ENCODE measurements at places on chromosomes 6 and 20. TPM values are rescaled to one million over a fixed set of nuclear protein-coding genes. Genes with fewer than 3 reads are reported as not detected.

Gene TRIM10
- 5.6 TPM for total RNA-seq

Gene MCM9
- 19.0 TPM for total RNA-seq

Gene ADAM33
- total RNA-seq, result 6.4 TPM

Gene FOXS1
- total RNA-seq, result 0.45 TPM

Gene FAM209B
- total RNA-seq, result not detected

Gene TNFRSF21
- total RNA-seq, result 129 TPM

Gene OR2B6
- total RNA-seq, result not detected

Gene LY6G6F
- not detected for total RNA-seq

Gene SLC17A2
- not detected for total RNA-seq

Gene GABBR1
- total RNA-seq, result 16.7 TPM

Gene IL20RA
- 11.8 TPM for total RNA-seq

Gene CRIP3
- 1.4 TPM for total RNA-seq

Gene COX4I2
- total RNA-seq, result not detected

Gene ISM1
- total RNA-seq, result 0.25 TPM

Gene HUS1B
- 0.95 TPM for total RNA-seq

Gene PPP1R3G
- total RNA-seq, result 1.6 TPM

Gene DEFB124
- not detected for total RNA-seq

Gene RAB23
- 3.6 TPM for total RNA-seq

Gene CLVS2
- total RNA-seq, result 0.06 TPM

Gene TTK
- 5.7 TPM for total RNA-seq

Gene JPH2
- total RNA-seq, result 12.9 TPM

Gene KIF25
- 0.27 TPM for total RNA-seq

Gene C20orf141
- total RNA-seq, result not detected

Gene GLP1R
- total RNA-seq, result not detected

Gene IL17F
- total RNA-seq, result not detected

Data from left colon (tissue), 2 donors.